ENCODE measurements at places on chromosomes 5 and 9. TPM values are rescaled to one million over a fixed set of nuclear protein-coding genes. Genes with fewer than 3 reads are reported as not detected.

Gene ROPN1L
- total RNA-seq = not detected

Gene ADCY2
- total RNA-seq = under 0.01 TPM

Gene PCDHA9
- total RNA-seq = under 0.01 TPM

Gene RNF183
- not detected for total RNA-seq

Gene SOWAHA
- total RNA-seq = not detected
